ENCODE measurements at places on chromosomes 11 and 22.

DNA sequence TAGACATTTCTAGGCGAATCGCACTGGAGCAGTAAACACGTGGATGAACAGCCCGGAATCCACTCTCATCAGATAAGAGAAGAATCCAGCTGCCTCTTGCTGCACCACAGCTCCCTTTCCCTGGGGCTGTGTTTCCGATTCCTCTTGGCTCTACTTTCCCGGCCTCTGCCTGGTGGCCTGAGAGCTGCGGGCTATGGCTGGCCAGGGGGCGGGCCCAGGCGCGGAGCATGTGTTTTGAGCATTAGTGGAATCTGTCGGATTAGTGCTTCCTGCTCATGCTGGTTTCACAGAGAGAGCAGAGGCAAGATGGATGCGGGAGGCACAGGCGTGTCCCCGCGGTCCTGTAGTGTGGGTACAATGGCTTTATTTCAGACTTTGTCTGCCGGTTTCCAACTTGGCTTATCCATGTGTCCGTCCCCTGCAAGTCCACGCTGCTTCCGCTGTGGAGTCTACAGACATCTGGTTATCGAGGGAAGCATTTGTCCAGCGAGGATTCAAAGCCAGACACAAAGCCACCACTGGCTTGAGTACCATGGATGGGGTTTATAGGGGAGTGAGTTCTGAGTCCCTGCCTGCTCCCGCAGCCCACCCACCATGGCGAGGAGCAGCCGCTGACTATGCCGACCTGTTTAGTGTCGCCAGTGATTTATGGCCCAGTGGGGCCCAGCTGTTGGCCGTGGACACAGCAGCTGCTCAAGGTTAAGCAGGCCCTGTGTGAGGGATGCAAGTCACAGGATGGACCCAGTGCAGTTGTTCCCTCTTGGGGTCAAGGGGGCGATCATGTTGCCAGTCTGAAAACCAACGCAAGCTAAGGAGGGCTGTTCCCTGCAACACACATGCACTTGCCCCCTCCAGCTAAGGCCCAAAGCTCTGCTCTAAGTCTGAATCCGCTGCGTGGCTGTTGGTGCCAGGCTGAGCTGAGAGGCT is 43.3 kb upstream of the EP300 start:
- DNase-seq, result no peak

GRCh38 chr22:41038732-41039131 is 53.7 kb upstream of the EP300 start:
- DNase-seq, result no peak

DNA sequence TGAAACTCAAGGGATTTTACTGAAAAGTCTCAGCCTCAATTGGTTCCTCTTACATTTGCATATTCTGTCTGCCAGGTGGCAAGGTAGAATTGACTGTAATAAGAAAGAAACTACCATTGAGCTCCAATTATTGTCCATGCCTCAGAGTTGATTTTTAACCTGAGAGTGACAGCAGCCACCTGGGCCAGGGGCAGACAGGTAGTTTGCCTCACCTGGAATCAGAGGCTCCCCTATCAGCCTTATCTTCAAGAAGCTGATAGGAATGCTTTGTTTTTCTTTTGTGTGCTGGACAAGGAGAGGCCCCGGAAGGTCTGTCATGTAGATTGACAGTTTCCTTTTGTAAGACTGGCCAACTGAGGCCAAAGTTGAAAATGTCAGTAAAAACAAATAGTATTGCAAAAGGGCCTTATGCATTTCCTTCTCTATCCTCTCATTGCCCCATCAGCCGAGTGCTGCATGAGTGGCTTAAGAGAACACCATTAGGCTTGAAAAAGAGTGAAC is 34.1 kb downstream of the CD44 start:
- DNase-seq, result no peak

DNA sequence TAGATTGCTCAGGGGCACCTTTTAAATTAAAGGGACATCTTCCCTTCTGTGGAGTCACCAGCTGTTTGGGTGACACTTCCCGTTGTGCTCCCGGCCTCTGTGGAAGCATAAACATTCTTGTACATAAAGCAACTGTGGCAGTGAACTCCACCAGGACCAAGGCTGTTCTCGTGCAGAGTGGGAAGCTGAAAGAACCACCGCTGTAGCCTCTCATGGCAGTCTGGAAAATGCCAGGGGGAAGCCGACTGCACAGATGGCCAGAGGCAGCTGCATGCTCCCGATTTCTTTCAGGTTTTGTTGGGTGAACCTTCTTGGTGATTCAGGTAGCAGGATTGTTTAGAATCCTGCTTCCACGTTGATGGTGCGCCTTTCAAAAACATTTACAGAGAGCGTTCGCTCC is 10.3 kb downstream of the UBASH3B start:
- no peak for DNase-seq

DNA sequence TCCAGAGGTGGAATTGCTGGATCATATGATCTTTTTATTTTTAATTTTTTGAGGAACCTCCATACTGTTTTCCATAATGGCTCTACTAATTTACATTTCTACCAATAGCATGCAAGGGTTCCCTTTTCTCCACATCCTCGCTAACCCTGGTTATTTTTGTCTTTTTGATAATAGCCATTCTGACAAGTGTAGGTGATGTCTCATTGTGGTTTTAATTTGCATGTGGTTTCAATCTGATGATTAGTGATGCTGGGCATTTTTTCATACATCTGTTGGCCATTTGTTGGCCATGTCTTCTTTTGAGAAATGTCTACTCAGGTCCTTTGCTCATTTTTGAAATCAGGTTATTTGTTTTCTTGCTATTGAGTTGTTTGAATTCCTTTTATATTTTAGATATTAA is 15.4 kb upstream of the OR4D5 start:
- DNase-seq, result no peak

- DNase-seq, result no peak
These were observed 41.3 kb downstream of the MUC6 start for GRCh38 chr11:995044-995751.

- DNase-seq, result no peak
These were observed 32.1 kb downstream of the ENDOD1 start for GRCh38 chr11:95121698-95122097.

GRCh38 chr11:33500861-33501479 is 199.7 kb downstream of the C11orf91 start:
- no peak for DNase-seq

GRCh38 chr11:59247531-59248227 is 35.0 kb upstream of the MPEG1 start:
- no peak for DNase-seq

Data from activated CD4-positive, alpha-beta T cell treated with anti-CD3 and anti-CD28 coated beads, Interleukin-2, Interleukin-4, amounts not matched to agents 100 ng/mL and 50 ng/mL, durations not matched to agents 16 hours and 8 hours (primary cell).